GOT3 (cell line): ENCODE measurements at places on chromosomes 6 and 20.

DNA sequence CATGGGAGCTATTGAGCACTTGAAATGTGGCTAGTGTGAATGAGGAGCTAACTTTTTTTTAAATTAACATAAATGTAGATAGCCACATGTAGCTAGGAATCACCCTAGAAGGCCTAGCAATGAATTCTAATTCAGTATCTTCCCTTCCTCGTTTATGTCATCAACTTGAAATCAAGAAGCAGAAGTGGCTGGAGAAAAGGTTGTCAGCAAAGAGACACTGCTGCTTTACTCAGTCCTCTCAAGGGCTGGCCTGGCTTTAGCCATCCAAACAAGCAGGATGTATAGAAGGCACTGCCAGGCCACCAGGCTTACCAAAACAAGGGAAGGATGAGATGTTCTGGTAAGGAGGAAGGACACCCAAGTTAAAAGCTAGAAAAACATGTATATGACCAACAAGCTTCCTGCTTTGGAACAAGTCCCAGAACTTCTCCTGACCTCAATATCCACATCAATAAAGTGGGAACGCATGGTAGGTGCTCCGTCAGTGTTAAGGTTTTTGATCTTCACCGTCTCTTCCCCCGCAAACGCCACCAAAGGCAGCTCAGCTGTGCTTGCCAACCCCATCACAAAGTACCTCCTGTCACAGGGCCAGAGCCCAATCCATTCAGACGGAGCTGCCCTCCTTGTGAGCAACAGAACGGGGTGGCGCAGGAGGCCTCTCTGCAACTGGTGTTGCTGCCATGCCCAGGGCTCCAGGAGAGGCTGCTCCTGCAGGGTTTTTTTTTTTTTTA, 235.8 kb upstream of the RIN2 start:
- DNase-seq: no peak

GRCh38 chr6:57198926-57199636, 23.0 kb downstream of the RAB23 start:
- DNase-seq: no peak

- DNase-seq: no peak
Measured at GRCh38 chr6:9335431-9335830, 900.1 kb upstream of the SLC35B3 start.

DNA sequence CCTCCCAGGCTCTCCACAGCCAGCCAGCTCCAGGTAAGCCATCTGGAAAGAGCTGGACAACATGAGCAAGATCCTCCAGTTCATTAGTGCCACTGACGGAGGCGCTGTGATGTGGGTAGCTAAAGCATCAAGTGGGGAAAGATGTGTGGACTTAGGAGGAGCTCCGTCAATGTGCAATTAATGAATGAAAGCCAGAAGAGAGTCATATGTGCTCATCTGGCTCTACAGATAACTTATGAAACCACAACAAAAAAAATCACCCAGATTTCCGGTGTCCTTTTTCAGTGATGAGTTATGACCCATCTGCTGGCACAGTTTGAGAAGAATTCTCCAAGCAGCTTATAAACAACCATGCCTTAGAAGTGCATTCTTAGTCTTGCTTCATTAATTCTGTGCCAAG, 311.7 kb upstream of the PLCB4 start:
- DNase-seq: no peak

DNA sequence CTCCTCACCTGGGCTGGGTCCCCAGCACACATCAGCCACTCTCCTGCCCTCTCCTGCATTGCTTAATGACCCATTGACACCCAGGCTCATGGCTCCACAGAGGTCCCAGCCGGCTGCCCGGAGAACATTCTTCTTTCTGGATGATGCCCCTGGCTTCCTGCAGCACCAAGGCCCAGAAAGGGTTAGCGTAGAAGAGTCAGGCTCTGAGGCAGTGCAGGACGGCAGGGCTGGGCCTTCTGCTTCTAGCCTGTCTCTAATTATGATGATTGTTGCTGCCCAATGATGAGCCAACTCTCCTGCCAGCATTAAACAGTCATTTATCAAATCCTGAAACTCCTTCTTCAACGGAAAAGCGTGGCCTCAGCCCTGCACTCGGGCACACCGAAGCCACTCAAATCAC, 66.4 kb downstream of the ZNF217 start:
- no peak for DNase-seq

DNA sequence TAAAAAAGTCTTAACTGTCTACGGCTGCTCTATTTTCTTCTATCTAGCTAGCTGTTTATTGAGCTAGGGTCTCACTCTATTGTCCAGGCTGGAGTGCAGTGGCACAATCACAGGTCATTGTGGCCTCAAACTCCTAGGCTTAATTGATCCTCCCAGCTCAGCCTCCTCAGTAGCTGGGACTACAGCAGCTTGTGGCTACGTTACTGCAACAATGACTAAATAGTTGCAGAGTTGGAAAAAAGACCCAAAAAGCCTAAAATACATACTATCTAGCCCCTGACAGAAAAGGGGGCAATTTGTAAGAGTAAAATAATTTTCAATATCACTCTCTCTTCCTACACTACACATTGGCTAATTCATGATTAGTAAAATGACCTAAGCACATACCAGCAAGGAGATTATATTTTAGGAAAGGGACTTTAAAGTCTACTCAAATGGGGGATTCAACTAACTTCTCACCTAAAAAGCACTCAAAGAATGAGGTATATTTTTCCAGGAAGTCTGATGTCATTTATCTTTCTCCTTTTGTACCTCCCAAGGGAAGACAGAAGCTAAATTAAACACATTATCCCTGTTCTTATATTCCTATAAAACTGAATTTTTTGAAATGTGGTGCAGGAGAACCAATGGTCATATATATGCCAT, 82.8 kb downstream of the ZMYND8 start:
- no peak for DNase-seq

- no peak for DNase-seq
Measured at GRCh38 chr20:62755817-62756724, 40.2 kb upstream of the MRGBP start.

GRCh38 chr6:143325379-143326140, 124.9 kb downstream of the ADAT2 start:
- DNase-seq: no peak

DNA sequence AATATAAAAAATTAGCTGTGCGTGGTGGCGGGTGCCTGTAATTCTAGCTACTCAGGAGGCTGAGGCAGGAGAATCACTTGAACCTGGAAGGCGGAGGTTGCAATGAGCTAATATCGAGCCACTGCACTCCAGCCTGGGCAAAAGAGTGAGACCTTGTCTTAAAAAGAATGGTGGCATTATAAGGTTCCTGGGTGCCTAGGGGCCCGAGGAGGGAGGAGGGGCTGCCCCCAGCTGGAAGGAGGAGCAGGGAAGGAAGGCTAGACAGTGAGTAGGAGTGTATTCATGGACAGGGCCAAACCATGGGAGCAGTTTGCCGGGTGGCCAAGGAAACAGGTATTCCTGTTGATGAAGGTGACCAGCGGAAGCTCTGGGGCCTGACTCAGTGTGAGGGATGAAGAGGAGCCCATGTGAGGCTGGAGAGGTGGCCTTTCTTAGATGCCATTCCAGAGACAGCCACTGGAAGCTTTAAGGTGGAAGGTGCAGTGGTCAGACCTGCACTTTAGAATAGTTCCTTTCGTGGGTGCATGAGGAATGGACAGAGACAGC, 24.2 kb downstream of the MANBAL start:
- no peak for DNase-seq

GRCh38 chr6:44169154-44169553, 10.5 kb downstream of the CAPN11 start:
- DNase-seq: no peak

- no peak for DNase-seq
Measured at GRCh38 chr6:39818695-39819094, 26.5 kb downstream of the DAAM2 start.

DNA sequence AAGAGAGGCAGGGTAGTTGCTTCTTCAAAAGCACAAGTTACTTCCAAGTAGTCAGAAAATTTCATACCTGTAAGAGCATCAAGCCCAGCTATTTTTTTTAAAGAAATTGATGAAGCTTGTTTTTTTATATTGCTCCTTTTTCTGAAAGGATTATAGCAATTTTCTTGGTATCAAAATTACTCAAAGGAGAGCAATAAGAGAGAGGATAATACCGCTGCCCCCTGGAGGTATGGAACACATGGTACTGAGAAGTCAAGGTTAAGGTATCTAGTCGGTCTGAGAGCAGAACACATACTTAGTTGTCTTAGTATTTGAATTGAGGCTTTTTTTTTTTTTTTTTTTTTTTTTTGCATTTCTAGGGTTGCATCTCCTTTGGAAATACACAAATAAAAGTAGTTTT, 59.4 kb downstream of the ADGRF5 start:
- DNase-seq: no peak

DNA sequence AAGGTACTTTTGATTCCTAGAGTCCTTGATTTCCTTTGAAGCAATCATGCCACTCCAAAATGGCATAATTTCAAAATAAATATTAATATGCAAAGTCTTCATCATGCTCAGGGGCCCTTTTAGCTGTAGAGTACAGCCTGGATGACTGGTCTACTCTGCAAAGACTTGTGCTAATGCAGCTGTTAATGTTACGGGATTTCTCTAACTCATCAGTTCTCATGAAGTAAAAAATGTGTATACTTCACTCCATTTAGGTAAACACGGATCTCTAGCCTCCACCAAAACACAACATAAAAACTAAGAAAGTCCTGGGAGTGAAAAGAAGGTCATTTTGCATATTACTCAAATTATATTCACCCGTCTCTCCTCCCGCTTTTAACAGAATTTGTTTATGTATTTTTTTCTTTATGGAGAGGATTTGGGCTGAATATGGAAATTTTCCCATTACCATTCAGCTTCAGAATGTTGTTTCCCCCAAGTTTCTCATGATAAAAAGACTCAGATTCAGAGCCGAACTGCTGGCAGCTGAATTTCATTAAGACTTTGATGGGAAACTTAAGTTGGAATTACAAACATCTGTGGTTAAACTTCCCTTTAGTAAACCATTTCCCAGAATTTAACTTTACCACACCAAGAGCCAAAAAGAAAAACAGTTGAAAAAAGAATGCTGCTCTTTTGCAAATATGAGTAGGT, 8.7 kb downstream of the LAMA4 start:
- no peak for DNase-seq

DNA sequence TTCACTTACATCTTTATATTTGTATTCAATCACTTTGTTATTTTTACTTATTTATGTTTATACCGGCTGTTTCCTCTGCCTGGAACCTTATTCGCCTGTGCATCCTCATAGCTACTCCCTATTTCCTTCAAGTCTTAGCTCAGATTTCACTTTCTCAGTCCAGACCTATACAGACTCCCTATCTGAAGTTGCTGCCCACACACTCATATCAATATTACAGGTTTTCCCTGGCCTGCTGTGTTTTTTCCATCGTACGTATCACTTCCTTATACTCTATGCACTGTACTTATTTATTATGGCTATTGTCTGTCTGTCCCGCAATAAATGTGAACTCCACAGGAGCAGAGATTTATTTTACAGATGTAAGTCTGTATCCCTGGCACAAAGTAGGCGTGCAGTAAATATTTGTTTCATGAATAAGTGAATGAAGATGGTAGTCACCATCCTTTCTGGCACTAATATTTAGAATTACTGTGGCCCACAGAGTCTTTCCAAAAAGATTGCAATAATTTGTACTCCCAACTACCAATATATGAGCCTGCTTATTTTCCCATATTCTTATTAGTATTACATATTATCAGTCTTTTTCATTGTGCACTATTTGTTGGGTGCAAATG, 64.9 kb downstream of the TNFAIP3 start:
- no peak for DNase-seq

- DNase-seq: no peak
Measured at GRCh38 chr6:109872968-109873545, 105.1 kb upstream of the GPR6 start.

GRCh38 chr20:48742233-48742632, 85.6 kb downstream of the PREX1 start:
- DNase-seq: no peak

GRCh38 chr20:58855506-58856389, 3.2 kb downstream of the GNAS start:
- DNase-seq: no peak

GRCh38 chr20:25346349-25346748, 44.3 kb downstream of the ABHD12 start:
- DNase-seq: no peak

DNA sequence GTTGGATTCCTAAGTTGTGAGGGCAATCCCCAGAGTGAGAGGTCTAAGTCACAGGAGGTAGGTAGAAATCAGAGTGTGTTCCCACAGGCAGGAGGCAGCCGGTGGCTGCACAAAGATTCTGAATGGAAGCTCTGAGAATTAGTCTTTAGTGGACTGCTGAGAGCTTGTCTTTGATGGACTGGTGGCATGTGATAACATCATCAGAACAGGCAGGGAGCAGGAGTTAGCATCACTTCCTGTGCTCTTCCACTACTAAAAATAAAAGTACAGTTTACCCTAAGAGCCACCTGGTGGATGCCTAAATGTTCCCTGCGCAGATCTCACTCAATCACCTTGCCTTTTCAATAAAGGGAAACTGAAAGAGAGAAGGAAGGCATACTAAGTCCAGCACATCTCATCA, 294.6 kb upstream of the POU3F2 start:
- no peak for DNase-seq

DNA sequence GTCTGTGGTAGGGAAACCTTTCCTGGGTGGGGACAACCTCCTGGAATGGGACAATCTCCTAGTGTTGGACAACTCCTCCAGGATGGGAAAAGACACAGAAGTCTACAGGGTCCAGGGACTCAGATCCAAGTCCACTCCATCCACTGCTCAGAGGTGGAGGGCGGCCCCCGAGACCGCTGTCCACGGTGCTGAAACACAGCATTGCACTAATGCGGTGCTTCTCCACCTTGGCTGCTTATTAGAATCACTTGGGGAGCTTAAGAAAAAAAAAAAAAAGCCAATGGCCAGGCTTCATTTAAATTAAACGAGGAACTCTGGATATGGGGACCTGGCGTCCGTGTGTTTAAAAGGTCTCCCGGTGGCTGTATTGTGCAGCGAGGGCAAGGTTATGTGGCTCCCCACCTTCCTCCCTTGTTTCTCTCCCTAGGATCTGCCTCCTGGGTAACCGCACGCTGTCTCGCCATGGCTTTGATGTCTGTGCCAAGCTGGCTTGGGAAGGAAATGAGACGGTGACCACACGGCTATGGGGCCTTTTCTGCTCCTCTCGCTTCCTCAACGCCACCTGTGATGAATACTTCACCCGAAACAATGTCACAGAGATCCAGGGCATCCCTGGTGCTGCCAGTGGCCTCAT, 12.0 kb downstream of the SLC12A5 start:
- no peak for DNase-seq

GRCh38 chr6:137715589-137716045, 151.4 kb upstream of the TNFAIP3 start:
- DNase-seq: no peak

DNA sequence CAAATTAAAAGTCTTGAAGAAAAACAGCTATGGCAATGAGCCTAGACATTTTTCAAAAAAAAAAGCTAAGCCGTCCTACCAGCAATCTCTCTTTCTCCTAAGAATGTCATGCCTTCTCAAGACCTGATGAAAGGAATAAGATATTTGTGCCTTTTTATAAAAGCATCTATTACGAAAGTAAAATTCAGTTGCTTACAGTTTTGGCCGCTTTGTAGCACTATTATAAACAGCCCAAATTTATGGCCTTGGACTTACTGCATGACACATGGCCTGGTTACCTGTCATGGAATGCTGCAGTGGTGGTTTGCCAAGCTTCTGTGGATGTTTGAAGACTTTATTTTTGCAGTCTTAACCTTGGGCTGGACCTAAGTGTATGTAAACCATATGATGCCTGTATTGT, 22.2 kb upstream of the VAPB start:
- no peak for DNase-seq
